ENCODE measurements at places on chromosomes 6 and 20.

DNA sequence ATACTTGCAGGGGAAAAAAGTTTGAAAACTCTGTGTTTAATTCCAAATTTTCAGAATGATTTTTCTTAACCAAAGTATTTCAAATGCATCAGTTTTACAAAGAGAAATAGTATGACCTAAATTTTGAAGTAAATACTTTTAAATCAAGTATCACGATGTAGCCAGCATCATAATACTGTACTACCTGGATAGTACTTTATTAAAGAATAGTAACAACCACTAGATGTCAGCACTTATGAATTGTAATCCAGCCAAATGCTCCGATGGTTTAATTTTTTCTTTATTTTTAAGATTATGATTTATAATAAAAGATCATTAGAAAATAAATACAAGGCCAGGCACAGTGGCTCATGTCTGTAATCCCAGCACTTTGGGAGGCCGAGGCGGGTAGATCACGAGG is 37.2 kb upstream of the HACE1 start:
- no peak for DNase-seq

DNA sequence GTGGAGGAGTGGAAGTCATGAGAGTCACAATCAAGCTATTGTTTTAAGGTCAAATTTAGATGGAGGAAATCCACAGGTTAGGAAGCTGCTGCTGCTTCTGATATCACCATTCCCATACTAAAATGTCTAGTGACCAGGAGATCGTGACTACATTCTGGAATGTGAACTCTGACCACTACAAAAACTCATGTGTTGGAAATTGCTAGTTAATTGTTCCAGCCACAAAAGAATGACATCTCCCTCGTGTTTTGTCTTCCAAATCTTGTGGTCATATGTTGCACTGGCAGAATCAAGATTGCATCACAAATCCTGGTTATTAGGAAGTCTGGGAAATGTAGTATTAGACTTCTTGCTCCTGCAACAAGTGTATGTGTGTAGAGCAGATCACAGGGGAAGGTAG is 441.9 kb downstream of the CD109 start:
- no peak for DNase-seq

DNA sequence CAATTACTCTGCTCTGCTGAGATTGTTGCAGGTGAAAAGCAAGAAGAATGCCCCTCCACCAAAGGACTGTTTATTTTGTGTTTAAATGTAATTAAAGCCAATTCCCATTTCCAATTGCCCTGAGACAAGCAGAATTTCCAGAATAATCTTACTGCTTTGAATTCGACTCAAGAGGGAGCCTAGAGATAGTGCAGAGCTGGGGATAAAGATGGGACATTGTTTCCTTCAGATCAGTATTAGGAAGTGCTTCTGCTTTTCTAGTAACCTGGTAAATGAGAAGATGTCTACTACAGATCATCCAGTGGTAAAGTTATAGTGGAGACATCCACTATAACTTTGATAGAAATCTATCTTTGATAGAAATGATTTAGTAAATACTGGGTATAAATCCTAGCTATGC is 326.9 kb downstream of the UBE3D start:
- no peak for DNase-seq

GRCh38 chr6:35174501-35174900 is 33.4 kb upstream of the TCP11 start:
- DNase-seq, result no peak

DNA sequence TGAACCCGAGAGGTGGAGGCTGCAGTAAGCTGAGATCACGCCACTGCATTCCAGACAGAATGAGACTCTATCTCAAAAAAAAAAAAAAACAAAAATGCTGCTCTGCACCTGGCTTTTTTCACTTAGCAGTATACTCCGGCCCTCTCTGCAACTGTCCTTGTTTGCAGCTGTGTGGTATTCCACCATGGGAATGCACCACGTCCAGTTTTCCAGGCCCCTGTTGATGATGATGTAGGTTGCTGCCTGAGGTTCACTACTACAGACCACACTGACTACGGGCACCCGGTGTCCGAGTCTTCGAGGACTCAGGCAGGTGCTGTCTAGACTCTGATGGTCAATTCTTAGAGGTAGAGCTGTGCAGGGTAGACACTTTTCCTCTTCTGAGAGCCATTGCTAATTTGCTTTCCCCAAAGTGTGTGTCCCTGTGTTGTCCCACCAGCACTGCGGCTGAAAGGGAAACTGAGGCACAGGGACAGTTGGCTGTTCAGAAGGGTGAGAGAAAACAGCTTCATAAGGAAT is 56.5 kb downstream of the UBE2V1 start:
- no peak for DNase-seq

DNA sequence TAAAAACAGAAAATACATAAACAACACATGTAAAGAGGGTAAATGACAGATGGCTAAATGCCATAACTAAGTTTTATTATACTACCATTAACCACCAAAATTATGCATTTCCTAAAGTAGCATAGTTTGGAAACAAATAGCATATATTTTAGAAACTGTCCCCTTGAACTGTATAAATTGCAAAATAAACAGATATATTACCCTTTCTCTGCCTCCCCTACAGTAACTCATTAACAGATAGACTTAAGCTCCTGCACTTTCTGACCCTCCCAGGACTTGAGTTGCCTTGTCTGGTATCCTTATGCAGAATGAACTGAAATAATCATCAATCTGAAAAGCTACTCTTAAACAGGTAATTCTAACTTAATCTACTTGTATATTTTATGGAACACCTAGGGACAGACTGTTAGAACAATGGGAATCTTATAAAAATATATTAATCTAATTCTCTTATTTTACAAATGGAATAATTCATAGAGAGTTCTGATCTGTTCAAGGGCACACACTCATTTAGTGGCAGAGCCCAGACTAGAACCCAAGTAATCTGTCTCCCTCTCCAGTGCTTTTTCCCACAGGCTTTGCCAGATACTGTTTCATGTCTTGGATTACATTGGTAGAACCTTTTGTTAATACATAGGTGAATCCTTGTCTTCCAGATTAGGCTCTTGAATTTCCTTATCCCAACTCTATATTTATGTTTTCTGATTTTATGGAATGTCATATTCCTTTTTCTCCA is 50.6 kb upstream of the LOC128125822 start:
- DNase-seq, result no peak

GRCh38 chr6:88972504-88973423 is 9.3 kb upstream of the RNGTT start:
- no peak for DNase-seq

DNA sequence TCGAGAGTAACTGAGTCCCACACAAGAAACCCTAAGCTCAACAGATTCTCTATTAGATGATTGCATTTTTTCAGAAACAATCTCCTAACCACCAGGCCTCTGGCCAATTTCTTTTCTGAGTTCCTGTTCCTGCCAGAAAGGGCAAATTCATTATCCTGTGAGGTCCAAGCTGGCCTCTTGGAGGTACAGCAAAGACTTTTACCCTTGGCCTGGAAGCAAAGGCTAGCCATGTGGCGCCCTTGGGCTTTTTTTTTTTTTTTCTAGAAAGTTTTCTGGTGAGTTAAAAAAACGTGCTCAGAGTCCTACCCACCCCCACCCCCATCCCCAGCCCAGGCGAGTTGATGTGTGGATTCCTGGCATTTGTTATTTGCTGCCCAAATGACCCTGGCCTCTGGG is 59.0 kb upstream of the EEF1A1 start:
- no peak for DNase-seq

DNA sequence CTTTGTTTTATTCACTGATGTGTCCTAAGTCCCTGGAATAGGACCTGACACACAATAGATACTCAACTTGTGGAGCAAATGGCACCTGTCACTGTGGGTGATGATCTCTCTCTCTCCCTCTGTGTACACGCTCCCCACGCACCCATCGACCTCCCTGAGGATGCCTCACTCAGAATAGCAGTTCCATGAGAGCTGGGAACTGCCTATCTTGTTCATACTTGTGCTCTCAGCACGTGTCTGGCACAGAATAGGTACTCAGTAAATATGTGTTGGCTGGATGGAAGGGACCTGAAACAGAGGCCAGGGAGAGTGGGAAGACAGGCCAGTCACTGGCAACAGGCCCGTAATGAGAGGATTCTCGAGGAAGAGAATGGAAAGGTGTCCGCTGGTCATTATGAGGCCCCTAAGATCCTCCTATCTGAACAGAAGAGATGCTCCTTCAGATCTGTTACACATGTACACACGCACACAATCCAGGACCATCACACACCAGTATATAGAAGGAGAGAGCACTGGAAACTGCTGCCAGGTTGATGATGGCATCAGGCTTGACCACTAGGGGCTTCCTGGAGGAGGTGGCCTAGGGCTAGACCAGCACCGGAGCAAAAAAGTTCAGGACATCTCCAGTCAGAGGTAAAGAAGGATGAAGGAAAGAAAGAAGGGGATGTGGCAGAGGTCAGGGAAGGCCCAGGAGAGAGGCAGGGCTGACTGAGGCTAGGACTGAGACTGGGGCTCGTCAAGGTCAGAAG is 30.9 kb downstream of the VEGFA start:
- DNase-seq, result no peak

GRCh38 chr6:48447251-48447650 is 336.3 kb upstream of the PTCHD4 start:
- DNase-seq, result no peak

DNA sequence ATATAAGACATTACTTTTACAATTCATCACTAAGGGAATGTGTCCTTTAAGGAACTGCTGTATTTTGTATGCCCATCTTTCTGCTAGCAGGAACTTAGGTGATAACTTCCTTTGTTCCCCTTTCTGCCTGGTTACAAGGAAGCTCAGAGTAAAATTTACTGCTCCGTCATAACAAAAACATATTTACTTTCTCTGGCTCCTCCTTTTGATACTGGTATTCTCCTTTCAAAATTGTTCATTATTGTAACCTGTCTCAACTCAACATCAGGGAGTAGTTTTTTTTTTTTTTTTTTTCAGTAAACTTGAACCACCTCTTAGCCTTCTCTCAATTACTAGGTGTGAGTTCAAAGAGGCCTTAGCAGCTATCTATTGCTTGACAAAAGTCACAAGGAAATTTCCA is 37.1 kb downstream of the RIPOR2 start:
- no peak for DNase-seq

All from NCI-H2107 (cell line).